Activated naive CD4-positive, alpha-beta T cell treated with anti-CD3 and anti-CD28 coated beads, Interleukin-2, amount 10 ng/mL, durations not matched to agents 5 hours and 36 hours (primary cell): ENCODE measurements at places on chromosomes 12 and 14. TPM values are rescaled to one million over a fixed set of nuclear protein-coding genes. Genes with fewer than 3 reads are reported as not detected.

ADGRD1 gene
- total RNA-seq = not detected

CD163L1 gene
- total RNA-seq = not detected

ENDOU gene
- not detected for total RNA-seq

LRRIQ1 gene
- total RNA-seq = not detected

SMAGP gene
- 2.6 TPM for total RNA-seq

DPPA3 gene
- not detected for total RNA-seq

KRT6C gene
- not detected for total RNA-seq

STON2 gene
- 0.58 TPM for total RNA-seq

GPR137C gene
- 0.45 TPM for total RNA-seq

NGB gene
- total RNA-seq = not detected

NINJ2 gene
- total RNA-seq = 3.5 TPM

MANSC4 gene
- not detected for total RNA-seq

HOXC11 gene
- total RNA-seq = not detected

SELPLG gene
- total RNA-seq = 224 TPM

C12orf43 gene
- 16.7 TPM for total RNA-seq
